Skeletal muscle tissue (tissue), 5 donors: ENCODE measurements at places on chromosomes 1 and 21. TPM values are rescaled to one million over a fixed set of nuclear protein-coding genes. Genes with fewer than 3 reads are reported as not detected.

GJB3 gene
- total RNA-seq, result not detected

AMY1A gene
- not detected for total RNA-seq

KRTAP10-10 gene
- not detected for total RNA-seq

ZNF593OS gene
- not detected for total RNA-seq

KCNJ6 gene
- 0.52 TPM for total RNA-seq

SIM2 gene
- 3.1 TPM for total RNA-seq

TMEM54 gene
- 5.2 TPM for total RNA-seq

CHI3L1 gene
- 1.0 TPM for total RNA-seq

FHAD1 gene
- 2.1 TPM for total RNA-seq

CAPZB gene
- total RNA-seq, result 67.3 TPM

CYP4Z1 gene
- 1.0 TPM for total RNA-seq

RPTN gene
- total RNA-seq, result not detected

KRTAP19-3 gene
- total RNA-seq, result not detected

TSNAX gene
- total RNA-seq, result 27.7 TPM

RGS16 gene
- total RNA-seq, result 7.8 TPM

MATN1 gene
- total RNA-seq, result 1.6 TPM

OR2T35 gene
- not detected for total RNA-seq

TRIM67 gene
- total RNA-seq, result under 0.01 TPM

GJB5 gene
- not detected for total RNA-seq

LHX8 gene
- not detected for total RNA-seq

CD84 gene
- total RNA-seq, result 3.1 TPM

HSPA6 gene
- total RNA-seq, result 0.52 TPM

SLC35F3 gene
- 0.52 TPM for total RNA-seq

FGR gene
- 2.6 TPM for total RNA-seq

OR10J1 gene
- not detected for total RNA-seq

SYT11 gene
- 10.4 TPM for total RNA-seq

HPCAL4 gene
- total RNA-seq, result 0.52 TPM
